ENCODE measurements at places on chromosomes 7 and 10.

GRCh38 chr10:100362570-100363496 lies 15.8 kb downstream of the SCD start:
- no peak for DNase-seq

GRCh38 chr10:63437116-63437949 lies 28.4 kb downstream of the JMJD1C start:
- no peak for DNase-seq

- no peak for DNase-seq
These were observed 31.6 kb upstream of the PBLD start for GRCh38 chr10:68364101-68364886.

GRCh38 chr7:110541962-110542361 lies 549.0 kb upstream of the LRRN3 start:
- DNase-seq: no peak

DNA sequence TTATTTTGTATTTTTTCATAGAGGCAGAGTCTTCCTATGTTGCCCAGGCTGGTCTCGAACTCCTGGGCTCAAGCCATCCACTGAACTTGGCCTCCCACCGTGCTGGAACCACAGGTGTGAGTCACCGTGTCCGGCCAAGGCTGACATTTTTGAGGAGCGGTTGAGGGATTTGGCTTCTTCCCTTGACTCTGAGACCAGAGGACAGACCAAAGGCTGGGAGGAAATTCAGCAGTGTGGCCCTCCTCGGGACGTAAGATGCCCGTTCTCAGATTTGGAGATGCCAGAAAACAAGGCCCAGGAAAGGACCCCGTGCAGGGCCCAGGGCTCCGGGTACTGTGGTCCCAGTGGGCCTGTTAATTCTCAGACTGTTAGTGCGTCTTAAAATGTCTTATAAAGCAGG lies 146.2 kb downstream of the WDR37 start:
- DNase-seq: no peak

- DNase-seq: no peak
These were observed 17.5 kb upstream of the PRTFDC1 start for GRCh38 chr10:24969841-24970281.

DNA sequence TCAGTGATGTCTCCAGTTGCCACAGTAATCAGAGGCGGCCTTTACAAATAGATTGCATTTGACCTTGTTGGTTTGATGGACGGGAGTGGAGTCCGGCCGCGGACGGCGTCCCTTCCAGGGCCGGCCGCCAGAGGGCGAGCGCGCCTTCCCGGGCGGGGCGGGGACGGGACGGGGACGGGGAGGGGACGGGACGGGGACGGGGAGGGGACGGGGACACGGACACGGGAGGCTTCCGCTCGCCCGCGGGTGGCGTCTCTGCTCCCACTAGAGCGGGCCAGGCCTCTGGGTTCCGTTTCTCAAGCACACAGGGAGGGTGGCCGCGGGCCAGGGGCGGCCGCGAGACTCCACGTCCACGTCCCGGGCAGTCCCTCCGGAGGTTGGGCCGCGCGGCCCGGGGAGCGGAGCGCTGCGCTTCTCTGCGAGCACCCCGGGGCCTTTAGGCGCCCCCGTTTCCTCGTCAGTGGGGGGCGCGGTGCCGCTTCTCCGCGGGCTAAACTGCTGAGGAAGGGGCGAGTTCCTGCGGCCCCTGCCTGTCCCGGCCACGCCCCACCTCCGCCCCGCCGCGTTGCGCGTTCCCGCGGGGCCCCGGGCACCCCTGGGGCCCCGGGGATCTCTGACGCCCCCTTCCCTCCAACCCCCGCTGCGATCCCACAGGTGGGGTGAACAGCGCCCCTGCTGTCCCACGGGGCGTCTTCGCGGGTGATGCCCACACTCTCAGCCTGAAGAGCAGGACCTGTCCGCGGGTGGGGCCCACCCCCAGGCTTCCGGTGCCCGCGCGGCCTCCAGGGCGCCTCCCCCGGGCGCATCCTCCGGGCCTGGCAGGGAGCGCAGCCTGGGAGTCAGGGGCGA lies 84.2 kb upstream of the MKI67 start:
- DNase-seq: peak; percentile 69

GRCh38 chr7:5758753-5759335 lies 22.6 kb downstream of the RNF216 start:
- DNase-seq: no peak

GRCh38 chr7:55387062-55387965 lies 22.2 kb downstream of the LANCL2 start:
- DNase-seq: no peak

DNA sequence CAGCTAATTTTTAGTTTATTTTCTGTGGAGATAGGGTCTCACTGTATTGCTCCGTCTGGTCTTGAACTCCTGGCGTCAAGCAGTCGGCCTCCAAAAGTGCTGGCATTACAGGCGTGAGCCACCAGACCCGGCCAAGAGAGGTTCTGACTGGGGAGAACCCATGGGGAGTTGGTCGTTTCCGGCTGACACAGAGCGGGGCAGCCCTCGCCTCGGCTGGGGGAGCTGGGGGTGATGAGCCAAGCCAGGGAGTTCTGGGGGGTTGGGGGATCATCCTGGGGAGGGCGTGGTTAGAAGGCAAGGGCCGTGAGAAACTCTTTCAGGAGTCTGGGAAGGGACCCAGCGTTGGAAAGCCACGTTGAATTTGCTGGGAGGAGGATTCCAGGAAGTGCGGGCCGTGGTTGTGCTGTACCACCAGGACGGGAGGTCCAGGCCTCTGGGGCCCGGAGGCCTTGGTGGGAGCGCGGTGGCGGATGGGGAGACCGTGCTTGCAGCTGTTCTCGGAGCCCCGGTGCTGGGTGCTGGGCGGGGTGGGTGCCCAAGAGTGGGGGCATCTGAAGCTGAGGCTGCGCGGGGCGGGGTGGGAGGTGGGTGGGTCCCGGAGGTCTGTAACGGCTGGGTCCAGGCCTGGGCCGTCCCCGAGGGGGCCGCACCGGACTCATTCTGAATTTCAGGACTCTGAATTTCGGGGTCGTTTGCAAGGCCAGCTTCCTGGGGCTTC lies 8.4 kb upstream of the ZNF853 start:
- DNase-seq: no peak

- DNase-seq: peak; percentile 37
These were observed 17.1 kb downstream of the IKZF1 start for GRCh38 chr7:50321487-50322067.

- no peak for DNase-seq
These were observed 17.6 kb upstream of the IMPDH1 start for GRCh38 chr7:128427289-128427891.

DNA sequence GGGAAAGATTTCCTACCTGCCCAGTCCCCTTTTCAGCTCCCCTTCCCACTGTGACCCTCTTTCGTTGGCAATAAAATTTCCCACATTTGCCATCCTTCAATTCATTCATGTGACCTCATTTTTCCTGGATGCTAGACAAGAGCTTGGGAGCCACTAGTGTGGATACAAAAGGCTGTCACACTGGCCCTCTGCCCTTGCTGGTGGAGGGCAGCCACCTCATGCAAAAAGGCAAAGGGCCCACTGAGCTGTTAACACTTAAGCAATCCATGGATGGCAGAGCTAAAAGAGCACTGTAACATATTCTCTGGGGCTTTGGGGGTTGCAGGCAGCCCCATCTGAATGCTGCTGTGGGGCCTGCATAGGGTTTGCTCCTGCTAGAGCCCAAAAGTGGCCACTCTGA lies 315.1 kb downstream of the NEBL start:
- no peak for DNase-seq

GRCh38 chr7:11584406-11585031 lies 247.5 kb downstream of the THSD7A start:
- DNase-seq: no peak

DNA sequence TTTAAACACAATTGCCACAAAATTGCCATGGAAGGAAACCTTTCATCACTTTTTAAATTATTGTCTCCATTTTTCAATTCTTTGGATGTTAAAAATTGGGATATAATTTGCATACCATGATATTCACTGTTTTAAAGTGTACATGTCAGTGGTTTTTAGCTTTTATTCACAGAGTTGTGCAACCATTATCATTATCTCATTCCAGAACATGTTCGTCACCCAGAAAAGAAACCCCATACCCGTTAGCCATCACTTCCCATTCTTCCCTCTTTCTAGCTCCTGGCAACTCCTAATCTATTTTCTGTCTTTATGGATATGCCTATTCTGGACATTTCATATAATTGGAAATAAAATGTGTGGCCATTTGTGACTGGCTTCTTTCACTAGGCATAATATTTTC lies 260.3 kb upstream of the FERD3L start:
- no peak for DNase-seq

DNA sequence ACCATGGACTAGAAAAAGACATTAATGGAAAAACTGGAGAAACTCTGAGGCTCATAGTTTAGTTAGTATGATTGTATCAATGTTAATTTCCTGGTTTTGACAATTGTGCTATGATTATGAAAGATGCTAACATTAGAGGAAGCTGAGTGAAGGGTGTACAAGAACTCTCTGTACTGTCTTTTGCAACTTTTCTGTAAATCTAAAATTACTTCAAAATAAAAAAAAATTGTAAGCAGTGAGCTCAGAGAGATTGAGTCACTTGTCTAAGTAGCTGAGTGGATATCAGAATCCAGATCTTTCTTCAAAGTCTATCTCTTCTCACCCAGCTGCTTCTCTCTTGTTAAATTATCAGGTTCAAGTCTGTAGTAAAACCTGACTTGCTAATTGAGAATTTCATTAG lies 181.1 kb downstream of the PLCE1 start:
- no peak for DNase-seq

DNA sequence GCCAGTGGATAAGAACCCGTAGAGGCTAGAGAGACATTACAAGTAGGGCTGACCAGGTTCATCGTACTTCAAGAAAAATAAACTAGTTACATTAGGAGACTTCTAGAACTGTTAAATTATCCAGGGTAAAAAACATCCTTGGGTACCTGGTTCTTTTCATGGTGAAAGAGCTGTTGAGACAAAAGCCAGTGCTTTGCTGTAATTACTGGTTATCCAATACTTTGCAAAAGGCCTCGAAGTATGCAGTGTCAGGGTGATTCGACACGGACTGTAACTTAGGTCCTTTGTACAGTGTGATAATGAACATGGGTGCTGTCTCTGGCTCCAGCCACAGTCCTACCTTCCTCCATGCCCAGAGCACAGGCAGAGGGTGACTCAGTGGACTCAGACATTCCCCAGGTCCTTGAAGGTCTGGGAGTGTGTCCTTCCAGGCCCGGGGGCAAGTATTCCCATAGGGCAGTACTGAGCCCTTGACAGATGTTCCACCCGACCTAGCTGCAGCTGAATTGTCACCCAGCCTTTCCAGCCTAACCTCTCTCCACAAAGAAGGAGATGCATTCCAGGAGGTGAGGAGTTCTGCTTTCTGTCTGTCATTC lies 123.6 kb upstream of the TMEM72 start:
- DNase-seq: no peak

DNA sequence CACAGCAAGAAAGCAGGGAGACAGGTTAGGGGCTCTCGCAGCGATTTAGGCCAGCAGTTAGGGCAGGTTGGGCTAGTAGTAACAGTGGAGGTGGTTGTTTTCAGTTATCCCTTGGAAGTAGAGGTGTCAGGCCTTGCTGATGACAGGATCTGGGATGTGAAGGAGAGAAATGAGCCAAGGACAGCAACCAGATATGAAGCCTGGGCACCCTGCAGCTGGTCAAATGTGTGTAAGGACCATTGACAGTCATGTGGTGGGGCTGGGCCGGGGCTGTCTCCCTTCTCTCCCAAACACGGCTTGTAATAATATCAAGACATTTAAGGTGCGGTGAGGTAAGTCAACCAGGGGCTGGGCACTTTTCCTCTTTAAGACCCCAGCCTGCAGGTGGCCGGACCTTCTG lies 112.5 kb upstream of the IGFBP3 start:
- no peak for DNase-seq

- no peak for DNase-seq
These were observed 301.3 kb downstream of the RNLS start for GRCh38 chr10:88281592-88282347.

DNA sequence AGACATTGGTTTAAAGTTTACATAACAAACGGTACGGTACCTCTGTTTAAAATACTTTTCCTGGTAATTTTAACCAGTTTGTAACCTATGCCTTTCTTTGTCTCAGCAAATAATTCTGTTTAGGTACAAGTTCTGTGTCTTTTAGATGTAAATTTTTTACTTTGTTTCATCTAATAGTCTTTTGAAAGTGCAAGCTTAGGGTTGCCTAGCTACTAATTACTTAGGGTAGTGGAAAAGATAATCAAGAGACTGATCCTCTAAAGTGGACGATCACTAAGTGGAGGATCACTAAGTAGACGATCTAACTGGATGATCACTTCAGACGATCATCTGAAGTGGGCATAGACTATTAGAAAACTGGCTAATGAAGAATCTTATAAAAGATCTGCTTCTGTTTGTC lies 16.1 kb upstream of the FKBP9 start:
- no peak for DNase-seq

DNA sequence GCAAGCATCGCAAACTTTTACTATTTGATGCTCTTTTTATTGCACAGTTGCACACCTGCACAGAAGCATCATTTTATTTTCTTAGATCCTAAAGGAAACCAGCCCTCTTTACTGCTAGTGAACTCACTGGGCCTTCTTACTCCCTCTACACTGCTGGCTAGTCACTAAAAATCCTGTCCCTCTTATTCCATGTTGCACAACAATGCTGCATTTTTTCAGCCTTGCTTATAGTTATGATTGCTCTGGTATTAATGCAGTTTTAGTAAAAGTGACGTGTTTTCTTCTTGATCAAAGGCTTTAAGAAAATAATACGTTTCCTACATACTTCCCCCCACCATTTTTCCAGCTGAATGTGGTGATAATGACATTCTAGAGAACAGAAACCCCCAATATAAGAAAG lies 132.9 kb upstream of the FAM3C start:
- DNase-seq: no peak

- DNase-seq: no peak
These were observed 51.7 kb downstream of the COL17A1 start for GRCh38 chr10:104033966-104034365.

- no peak for DNase-seq
These were observed 76.6 kb upstream of the FGFR2 start for GRCh38 chr10:121674885-121675284.

DNA sequence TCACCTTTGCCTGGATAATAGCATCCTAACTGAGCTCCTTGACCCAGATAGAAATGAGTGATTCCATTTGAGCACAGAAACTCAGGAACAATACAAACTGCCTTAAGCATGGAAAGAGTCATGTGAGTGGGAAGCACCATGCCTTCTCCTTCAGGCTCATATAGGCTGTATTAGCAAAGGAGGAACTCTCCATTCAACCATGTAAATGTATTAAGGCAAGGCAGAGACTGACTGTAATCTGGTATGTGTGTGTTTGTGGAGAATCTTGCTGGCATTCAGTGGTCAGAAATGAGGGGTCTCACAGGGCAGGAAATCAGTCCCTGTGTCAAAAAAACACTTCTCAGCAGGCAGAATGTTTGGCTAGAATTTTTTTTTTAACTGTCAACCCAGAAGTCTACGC lies 40.2 kb downstream of the COA1 start:
- DNase-seq: no peak

Measured in stimulated activated naive CD4-positive, alpha-beta T cell treated with Interleukin-2 at 50 U/mL for 16 hours (primary cell).